ENCODE measurements at places on chromosomes 1 and 21. TPM values are rescaled to one million over a fixed set of nuclear protein-coding genes. Genes with fewer than 3 reads are reported as not detected.
A peak's percentile ranks its signal among the peaks of the same experiment; 100 is the strongest.

The TMOD4 gene
- 0.77 TPM for total RNA-seq

The GBP2 gene
- total RNA-seq, result 4.4 TPM

The ZYG11B gene
- total RNA-seq, result 32.5 TPM

The SPRR2F gene
- total RNA-seq, result 54.4 TPM

- H3K36me3 ChIP-seq, result no peaks in the 10 kb centered on the region
- H3K4me3 ChIP-seq, result no peak overlapping the region
- H3K27me3 ChIP-seq, result peaks cover 3% of the 10 kb centered on the region
- no peak for DNase-seq
Measured at GRCh38 chr1:5491207-5491904, 500.9 kb downstream of the NPHP4 start.

- no peaks in the 10 kb centered on the region for H3K36me3 ChIP-seq
- no peak overlapping the region for H3K4me3 ChIP-seq
- no peak for DNase-seq
Measured at GRCh38 chr1:57206038-57206437, 217.8 kb downstream of the DAB1 start.

GRCh38 chr1:209029737-209030136 lies 553.8 kb upstream of the CAMK1G start:
- no peaks in the 10 kb centered on the region for H3K4me1 ChIP-seq
- H3K4me3 ChIP-seq, result no peak overlapping the region
- H3K27ac ChIP-seq, result no peak overlapping the region
- H3K27me3 ChIP-seq, result no peaks in the 10 kb centered on the region

- no peaks in the 10 kb centered on the region for H3K4me1 ChIP-seq
- H3K4me3 ChIP-seq, result no peak overlapping the region
- H3K27ac ChIP-seq, result no peak overlapping the region
Measured at GRCh38 chr1:64581843-64582185, 111.9 kb downstream of the CACHD1 start.

- H3K36me3 ChIP-seq, result no peaks in the 10 kb centered on the region
- H3K4me3 ChIP-seq, result no peak overlapping the region
- peaks cover 19% of the 10 kb centered on the region for H3K4me1 ChIP-seq
- peaks cover 11% of the 10 kb centered on the region for H3K27me3 ChIP-seq
- H3K27ac ChIP-seq, result no peak overlapping the region
Measured at GRCh38 chr1:147834181-147834580, 68.4 kb upstream of the GJA8 start.

GRCh38 chr1:180358649-180359048 lies 128.6 kb downstream of the LHX4 start:
- DNase-seq, result no peak
- no peak overlapping the region for H3K4me3 ChIP-seq
- H3K4me1 ChIP-seq, result peaks cover 20% of the 10 kb centered on the region
- H3K27ac ChIP-seq, result peak overlapping the region; percentile 67
- no peaks in the 10 kb centered on the region for H3K36me3 ChIP-seq

GRCh38 chr1:40090652-40091355 lies 6.2 kb downstream of the PPT1 start:
- DNase-seq, result no peak
- H3K36me3 ChIP-seq, result peaks cover 33% of the 10 kb centered on the region
- H3K4me3 ChIP-seq, result no peak overlapping the region
- H3K27me3 ChIP-seq, result no peaks in the 10 kb centered on the region

DNA sequence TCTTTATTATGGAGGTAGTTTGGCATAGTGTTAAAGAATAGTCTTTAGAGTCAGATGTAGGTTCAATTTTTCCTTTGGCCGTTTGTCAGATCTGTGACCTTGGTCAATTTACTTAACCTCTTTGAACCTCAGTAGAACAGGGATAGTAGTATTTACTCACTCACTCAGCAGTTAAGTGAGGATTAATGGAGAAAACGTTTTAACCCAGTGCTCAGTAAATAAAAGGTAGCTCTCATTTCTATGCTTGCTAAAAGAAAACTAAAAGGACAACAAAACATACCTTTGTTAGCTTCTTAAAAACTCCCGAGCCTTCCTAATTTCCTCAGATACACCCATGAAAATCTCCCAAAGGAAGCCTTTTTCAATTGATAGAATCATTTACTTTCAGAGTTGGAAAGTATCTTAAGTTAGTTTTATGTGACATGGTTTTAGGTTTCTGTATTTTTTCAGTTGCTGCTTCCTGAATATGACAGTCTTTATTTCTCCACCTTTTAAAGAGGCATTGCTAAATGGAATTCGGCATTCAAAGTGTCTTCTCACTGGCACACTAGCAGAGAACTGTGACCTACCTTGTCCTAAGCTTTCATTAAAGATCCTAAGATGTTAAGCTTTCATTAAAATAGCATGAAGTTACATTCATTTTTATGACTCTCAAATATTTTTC lies 7.8 kb downstream of the ABCD3 start:
- peaks cover 13% of the 10 kb centered on the region for H3K36me3 ChIP-seq
- peak overlapping the region; percentile 64 for H3K27ac ChIP-seq
- DNase-seq, result no peak
- H3K27me3 ChIP-seq, result no peaks in the 10 kb centered on the region

- peaks cover 11% of the 10 kb centered on the region for H3K4me1 ChIP-seq
- H3K4me3 ChIP-seq, result no peak overlapping the region
- no peak for DNase-seq
- H3K27me3 ChIP-seq, result no peaks in the 10 kb centered on the region
- H3K27ac ChIP-seq, result no peak overlapping the region
Measured at GRCh38 chr1:162147760-162148159, 78.3 kb downstream of the NOS1AP start.

GRCh38 chr1:71269179-71269578 lies 188.3 kb upstream of the ZRANB2 start:
- H3K4me1 ChIP-seq, result no peaks in the 10 kb centered on the region
- no peak for DNase-seq
- H3K36me3 ChIP-seq, result no peaks in the 10 kb centered on the region
- no peaks in the 10 kb centered on the region for H3K27me3 ChIP-seq
- no peak overlapping the region for H3K27ac ChIP-seq

Measured in mesothelial cell of epicardium (in vitro differentiated cells).